Astrocyte (in vitro differentiated cells and primary cell): ENCODE measurements at places on chromosomes 11 and 22.
A peak's percentile ranks its signal among the peaks of the same experiment; 100 is the strongest.

GRCh38 chr22:35899736-35900135, 128.9 kb downstream of the RBFOX2 start:
- H3K36me3 ChIP-seq, result no peaks in the 10 kb centered on the region
- peaks cover 19% of the 10 kb centered on the region for H3K4me1 ChIP-seq
- H3K27me3 ChIP-seq, result no peaks in the 10 kb centered on the region
- H3K4me3 ChIP-seq, result no peak overlapping the region
- DNase-seq, result no peak

DNA sequence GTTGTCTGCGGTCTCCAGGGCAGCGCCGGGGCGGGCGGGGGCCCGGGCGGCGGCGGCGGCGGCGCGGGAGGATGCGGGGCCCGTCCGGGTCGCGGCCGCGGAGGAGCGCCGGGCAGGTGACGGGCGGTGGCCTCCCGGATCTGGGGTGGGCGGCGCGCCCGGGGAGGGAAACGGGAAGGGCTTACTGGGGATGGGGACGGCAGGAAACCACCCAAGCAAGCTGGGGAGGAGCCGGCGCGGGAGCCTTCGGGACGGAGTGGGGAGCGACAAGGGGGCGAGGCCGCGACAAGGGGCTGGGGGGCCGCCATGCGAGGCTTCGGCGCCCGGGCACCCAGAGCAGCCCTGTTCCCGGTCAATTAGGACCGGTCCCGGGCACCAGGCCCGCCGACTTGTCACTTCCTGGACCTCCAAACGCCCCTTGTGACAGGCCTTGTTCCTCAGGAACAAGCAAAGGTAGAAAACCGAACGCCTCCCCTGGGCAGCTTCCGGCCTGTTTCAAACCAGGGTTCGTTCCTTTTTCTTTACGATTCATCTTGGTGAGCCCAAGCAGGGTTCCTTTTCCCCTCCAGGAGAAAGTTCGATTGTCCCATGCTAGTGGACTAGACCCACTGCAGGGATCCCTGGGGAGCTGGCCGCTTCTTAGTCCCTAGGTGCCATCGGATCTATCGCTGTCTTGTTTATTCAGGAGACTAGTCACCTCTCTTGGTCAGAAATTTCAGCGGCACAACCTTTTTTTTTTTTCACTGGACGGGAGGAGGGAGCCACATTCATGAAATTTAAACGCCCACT, 492 bp downstream of the JHY start:
- H3K4me1 ChIP-seq, result peaks cover 10% of the 10 kb centered on the region
- H3K27me3 ChIP-seq, result peaks cover 2% of the 10 kb centered on the region
- H3K36me3 ChIP-seq, result no peaks in the 10 kb centered on the region
- peak overlapping the region; percentile 71 for H3K27ac ChIP-seq
- no peak for DNase-seq

GRCh38 chr11:134014511-134014910, 54.4 kb upstream of the JAM3 start:
- peaks cover 13% of the 10 kb centered on the region for H3K27me3 ChIP-seq
- no peak overlapping the region for H3K4me3 ChIP-seq
- no peak for DNase-seq
- no peaks in the 10 kb centered on the region for H3K36me3 ChIP-seq
- no peak overlapping the region for H3K27ac ChIP-seq

GRCh38 chr11:11821899-11822298, 19.9 kb upstream of the USP47 start:
- no peak for DNase-seq
- no peaks in the 10 kb centered on the region for H3K36me3 ChIP-seq
- no peak overlapping the region for H3K27ac ChIP-seq
- no peaks in the 10 kb centered on the region for H3K27me3 ChIP-seq
- no peak overlapping the region for H3K4me3 ChIP-seq
- H3K4me1 ChIP-seq, result no peaks in the 10 kb centered on the region

DNA sequence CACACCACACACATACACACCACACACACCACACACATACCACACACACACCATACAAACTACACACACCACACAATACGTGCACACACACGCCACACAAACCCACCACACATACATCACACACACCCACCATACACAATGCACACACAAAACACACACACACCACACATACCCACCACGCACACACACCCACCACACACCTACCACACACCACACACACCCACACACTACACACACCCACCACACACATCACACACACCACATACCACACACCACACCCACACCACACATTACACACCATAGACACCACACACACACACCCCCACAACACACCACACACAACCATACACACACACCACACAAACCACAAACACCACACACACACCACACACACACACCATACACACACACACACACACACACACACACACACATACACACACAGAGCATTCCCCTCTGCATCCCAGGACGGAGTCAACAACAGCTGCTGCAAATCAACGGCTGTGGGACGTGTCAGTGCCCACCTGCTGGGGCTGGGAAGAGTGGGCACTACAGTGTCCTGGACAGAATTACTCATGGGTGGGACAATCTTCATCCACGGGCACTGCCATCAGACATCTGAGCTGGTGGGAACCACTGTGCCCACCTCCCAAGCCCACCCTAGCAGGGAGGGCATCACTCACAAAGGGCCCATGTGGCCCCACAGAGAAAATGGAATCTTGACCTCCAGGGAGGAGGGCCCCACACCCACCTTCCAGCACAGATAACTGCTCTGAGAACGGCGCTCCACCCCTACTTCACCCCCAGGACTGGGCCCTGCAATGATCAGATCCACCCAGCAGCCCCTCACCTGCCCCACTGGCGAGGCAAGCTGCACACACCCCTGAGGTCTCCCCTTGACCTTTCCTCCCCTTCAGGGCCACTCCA, 8.4 kb downstream of the TP53I11 start:
- no peak for DNase-seq
- H3K4me1 ChIP-seq, result no peaks in the 10 kb centered on the region
- no peaks in the 10 kb centered on the region for H3K36me3 ChIP-seq

DNA sequence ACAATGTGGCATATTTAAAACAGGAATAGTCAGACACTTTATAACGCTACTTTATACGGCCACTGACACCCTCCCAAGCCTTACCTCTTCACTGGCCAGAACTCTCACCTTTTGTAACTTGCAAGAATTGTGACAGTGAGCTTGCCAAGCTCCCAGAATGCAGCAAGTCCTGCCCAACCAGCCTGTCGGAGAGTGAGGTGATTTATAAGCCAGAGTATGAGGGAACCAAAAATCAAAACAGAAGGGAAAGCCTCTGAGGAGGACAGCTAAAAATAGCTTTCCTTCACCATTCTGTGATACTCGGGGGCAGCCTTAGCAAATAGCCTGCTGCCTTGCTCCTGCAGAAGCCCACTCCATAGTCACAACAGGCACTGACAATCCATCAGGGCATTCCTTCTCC, 229.7 kb downstream of the FAM76B start:
- no peak overlapping the region for H3K27ac ChIP-seq
- no peaks in the 10 kb centered on the region for H3K27me3 ChIP-seq
- H3K4me3 ChIP-seq, result no peak overlapping the region
- DNase-seq, result no peak

DNA sequence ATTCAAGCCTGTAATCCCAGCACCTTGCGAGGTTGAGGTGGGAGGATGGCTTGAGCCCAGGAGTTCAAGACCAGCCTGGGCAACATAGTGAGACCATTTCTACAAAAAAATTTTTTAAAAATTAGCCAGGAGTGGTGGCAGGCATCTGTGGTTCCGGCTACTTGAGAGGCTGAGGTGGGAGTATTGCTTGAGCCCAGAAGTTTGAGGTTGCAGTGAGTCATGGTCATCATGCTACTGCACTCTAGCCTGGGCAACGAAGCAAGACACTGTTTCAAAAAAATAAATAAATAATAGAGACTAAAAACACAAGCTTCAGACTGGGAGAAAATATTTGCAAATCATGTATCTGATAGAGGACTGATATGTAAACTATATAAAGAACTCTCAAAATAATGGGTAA, 33.2 kb downstream of the BTBD10 start:
- no peak overlapping the region for H3K4me3 ChIP-seq
- H3K36me3 ChIP-seq, result peaks cover 3% of the 10 kb centered on the region
- no peak for DNase-seq
- no peaks in the 10 kb centered on the region for H3K27me3 ChIP-seq
- H3K4me1 ChIP-seq, result peaks cover 4% of the 10 kb centered on the region
- no peak overlapping the region for H3K27ac ChIP-seq

- no peak for DNase-seq
- no peaks in the 10 kb centered on the region for H3K36me3 ChIP-seq
- H3K27ac ChIP-seq, result no peak overlapping the region
- H3K27me3 ChIP-seq, result no peaks in the 10 kb centered on the region
- no peak overlapping the region for H3K4me3 ChIP-seq
- peaks cover 8% of the 10 kb centered on the region for H3K4me1 ChIP-seq
Observed at GRCh38 chr22:20315337-20316216, 4.3 kb downstream of the DGCR6L start.

GRCh38 chr11:100646545-100646944, 40.5 kb upstream of the ARHGAP42 start:
- no peak overlapping the region for H3K4me3 ChIP-seq
- no peaks in the 10 kb centered on the region for H3K36me3 ChIP-seq
- H3K27ac ChIP-seq, result no peak overlapping the region
- DNase-seq, result no peak

DNA sequence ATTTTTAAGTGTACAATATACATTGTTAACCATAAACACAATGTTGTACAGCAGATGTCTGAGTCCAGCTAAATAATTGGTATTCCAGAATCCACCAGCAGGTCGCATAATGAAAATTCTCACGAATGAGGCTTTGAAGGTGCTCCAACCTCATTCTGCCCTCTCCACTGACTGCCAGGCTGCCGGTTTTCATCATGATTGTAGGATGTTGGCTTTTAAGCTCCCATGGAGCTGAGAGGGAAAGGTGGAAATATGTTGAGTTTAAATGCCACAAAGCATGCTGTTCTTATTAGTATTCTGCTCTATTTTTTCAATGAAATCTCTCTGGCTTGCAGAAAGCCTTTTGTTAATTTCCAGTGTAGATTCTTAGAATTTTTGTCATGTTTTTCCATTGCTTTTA, 337.2 kb upstream of the DDI1 start:
- H3K36me3 ChIP-seq, result no peaks in the 10 kb centered on the region
- no peak overlapping the region for H3K27ac ChIP-seq
- peak; percentile 6 for DNase-seq
- peaks cover 4% of the 10 kb centered on the region for H3K4me1 ChIP-seq
- H3K27me3 ChIP-seq, result no peaks in the 10 kb centered on the region

DNA sequence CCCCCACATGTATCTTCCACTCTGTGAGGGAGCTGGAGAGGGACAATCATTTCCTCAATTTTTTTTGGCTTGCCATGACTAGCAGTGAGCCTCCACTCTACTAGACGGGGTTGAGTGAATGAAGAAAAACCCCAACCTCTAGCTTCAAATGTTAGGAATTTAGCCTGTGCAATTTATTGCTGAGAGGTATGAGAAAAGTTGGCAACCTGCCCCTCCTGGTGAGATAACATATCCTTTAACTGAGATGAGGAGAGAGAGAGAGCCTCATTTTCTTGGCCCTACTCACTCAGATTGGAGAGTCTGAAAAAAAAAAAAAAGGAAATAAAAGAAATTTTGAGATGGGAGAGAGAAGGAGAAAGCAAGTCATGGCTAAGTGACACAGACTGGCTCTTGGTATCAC, 218.2 kb upstream of the CARD18 start:
- no peak overlapping the region for H3K27ac ChIP-seq
- no peaks in the 10 kb centered on the region for H3K36me3 ChIP-seq
- H3K4me1 ChIP-seq, result no peaks in the 10 kb centered on the region
- no peaks in the 10 kb centered on the region for H3K27me3 ChIP-seq
- no peak overlapping the region for H3K4me3 ChIP-seq

DNA sequence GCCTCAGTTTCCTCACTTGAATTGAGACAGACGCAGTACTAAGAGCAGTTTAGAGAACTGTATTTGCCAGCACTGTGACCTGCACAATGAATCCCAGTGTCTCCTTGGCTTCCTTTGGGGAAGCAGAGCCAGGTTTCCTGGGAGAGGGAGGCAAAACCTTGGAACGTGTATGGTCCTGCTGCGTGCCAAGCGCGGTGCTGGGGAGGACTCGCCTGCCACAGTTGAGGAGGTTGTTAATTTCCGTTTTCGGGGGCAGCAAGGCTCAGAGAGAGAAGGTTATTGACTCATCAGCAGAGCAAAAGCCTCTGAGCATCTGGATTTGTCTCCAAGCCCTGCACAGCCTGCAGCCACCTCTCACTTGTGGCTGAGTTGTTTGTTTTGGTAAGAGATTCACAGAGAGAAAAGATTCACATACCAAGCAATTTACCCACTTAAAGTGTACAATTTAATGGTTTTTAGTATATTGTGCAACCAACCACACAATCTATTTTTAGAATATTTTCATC, 10.8 kb downstream of the SYT12 start:
- H3K27ac ChIP-seq, result peak overlapping the region; percentile 74
- H3K27me3 ChIP-seq, result no peaks in the 10 kb centered on the region
- H3K36me3 ChIP-seq, result no peaks in the 10 kb centered on the region
- peak overlapping the region; percentile 31 for H3K4me3 ChIP-seq
- peaks cover 34% of the 10 kb centered on the region for H3K4me1 ChIP-seq

- H3K27me3 ChIP-seq, result no peaks in the 10 kb centered on the region
- no peak for DNase-seq
- H3K4me3 ChIP-seq, result no peak overlapping the region
Observed at GRCh38 chr11:134508219-134508990, 96.4 kb upstream of the B3GAT1 start.

DNA sequence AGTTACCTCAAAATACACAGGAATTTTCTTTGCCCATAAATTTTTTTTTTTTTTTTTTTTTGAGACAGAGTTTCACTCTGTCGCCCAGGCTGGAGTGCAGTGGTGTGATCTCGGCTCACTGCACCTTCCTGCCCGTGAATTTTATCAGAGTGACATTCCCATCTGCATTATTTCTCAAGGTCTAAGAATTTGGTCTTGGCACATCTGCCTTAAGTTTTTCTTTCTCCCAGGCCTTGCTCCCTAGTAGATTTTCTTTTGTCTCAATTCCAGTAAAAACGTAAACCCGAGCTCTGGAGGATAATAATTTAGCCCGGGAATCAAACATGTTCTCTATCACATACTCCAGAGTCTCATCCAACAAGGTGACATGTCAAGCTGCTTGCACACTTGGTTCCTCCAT, 12.4 kb downstream of the TRIM6 start:
- H3K36me3 ChIP-seq, result peaks cover 4% of the 10 kb centered on the region
- H3K27ac ChIP-seq, result peak overlapping the region; percentile 23
- H3K4me1 ChIP-seq, result peaks cover 13% of the 10 kb centered on the region
- peak; percentile 44 for DNase-seq
- H3K4me3 ChIP-seq, result no peak overlapping the region

- H3K36me3 ChIP-seq, result no peaks in the 10 kb centered on the region
- no peak overlapping the region for H3K4me3 ChIP-seq
- peaks cover 16% of the 10 kb centered on the region for H3K4me1 ChIP-seq
- no peak for DNase-seq
- no peak overlapping the region for H3K27ac ChIP-seq
Observed at GRCh38 chr22:49972163-49973017, 11.8 kb downstream of the PIM3 start.
